Dermis microvascular lymphatic vessel endothelial cell (primary cell): ENCODE measurements at places on chromosomes 16 and 17.
A peak's percentile ranks its signal among the peaks of the same experiment; 100 is the strongest.

DNA sequence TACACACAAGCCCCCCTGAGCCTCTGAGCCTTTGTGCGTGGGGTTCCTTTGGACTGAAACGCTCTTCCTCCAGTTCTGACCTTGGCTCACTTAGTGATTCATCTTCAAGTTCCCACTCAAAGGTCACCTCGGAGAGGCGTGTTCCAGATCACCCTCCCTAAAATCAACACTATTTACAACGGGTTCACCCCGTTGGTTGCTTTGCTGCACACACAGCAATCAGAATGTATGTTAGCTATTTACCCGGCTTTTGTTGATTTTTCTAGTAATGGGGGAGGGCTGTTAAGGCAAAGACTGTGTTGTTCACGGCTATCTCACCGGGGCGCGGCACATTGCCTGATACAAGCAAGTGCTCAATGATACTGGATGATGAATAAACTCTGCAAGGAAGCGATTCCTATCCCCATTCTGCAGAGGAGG is 977 bp downstream of the NAGPA start:
- DNase-seq = no peak

DNA sequence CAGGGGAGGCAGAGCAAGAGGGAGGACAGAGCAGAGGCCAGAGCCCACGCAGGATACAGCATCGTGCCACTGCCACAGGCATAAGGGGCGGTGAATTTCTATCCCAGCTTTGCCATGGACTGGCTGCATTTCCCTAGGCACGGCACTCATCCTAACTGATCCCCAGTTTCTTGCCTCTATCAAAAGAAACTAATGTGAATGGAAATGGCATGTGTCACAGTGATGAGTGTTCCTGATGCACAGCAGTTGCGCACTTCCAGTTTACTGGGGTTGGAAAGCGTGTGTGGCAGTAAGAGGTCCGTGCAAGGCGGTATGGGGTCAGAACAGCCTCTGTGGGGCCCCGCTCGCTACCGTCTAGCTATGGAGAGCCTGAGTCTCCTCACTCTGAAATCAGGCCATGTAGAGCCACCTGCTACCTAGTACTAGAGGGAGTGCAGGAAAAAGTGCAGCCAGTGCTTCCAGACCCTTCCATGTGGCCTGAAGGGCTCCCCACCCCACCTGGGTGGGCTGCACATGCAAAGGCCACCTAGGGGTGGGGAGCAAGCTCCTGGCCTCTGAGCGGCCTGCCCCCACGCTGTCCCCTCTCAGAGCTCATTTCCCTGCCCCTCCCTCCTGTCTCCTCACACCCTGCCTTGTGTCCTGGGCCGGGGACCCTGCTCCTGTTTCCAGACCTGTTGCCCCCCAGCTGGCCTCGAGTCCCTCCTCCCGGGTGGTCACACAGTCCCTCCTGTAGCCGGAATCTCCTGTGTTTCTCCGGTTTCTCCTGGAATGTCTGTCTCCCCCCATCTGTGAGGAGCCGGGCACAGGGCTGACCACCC is 5.0 kb upstream of the KCNJ18 start:
- no peak for DNase-seq

GRCh38 chr16:80580109-80580832 is 39.5 kb downstream of the DYNLRB2 start:
- DNase-seq = no peak

DNA sequence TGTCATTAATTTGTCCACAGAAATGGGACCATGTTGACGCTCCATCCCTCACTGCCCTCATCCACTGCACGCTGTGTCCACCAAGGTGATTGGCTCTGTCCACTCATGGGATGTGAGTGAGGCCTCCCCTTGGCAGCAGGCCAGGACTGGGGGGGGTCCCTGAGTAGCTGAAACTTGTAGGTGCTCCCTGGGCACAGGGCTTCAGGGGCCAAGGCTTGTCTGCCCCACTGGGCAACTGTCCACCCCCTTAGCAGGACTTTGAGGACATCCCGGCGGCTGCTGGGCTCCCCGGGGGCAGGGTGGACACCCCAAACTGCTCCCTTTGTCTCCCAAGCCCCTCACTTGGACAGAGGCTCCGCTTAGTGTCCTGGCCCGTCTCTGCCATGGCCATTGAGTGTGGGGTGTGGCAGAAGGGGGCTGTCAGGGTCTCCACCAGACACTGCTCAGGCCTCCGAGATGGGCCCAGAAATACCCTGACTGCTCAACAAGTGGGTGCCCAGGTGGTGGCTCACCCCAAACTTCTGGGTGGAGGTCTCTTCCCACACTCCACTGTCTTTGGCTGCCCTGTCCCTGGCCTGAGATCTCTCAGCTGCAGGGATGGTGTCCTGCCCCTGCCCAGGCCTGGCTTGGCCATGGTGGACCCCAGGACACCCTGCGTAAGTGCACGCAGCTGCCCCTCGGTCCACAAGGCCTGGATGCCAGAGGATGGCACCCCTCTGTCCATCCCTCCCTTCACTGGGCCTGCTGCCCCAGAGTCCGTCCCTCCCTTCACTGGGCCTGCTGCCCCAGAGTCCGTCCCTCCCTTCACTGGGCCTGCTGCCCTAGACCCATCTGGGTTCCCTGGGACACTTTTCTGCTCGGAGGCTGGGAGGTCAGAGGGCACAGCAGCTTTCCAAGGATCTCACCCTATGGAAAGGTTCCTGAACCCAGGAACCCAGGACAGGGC is 2.9 kb upstream of the RAB40C start:
- no peak for DNase-seq

DNA sequence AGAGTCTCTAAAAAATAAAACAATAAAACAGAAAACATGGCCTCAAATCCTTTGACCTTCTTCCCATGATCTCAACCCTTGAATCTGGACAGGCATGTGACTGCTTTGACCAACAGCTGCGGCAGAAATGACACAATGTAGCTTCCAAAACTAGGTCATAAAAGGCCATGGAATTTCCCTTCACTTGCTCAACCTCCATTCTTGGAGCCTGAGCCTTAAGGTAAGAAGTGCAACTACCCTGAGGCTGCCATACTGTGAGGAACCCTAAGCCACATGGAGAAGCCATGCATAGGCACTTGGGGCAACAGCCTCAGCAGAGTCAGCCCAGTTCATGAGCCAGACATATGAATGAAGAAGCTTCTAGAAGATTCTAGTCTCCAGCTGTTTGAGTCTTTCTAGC is 75.7 kb upstream of the BRD7 start:
- DNase-seq = no peak

DNA sequence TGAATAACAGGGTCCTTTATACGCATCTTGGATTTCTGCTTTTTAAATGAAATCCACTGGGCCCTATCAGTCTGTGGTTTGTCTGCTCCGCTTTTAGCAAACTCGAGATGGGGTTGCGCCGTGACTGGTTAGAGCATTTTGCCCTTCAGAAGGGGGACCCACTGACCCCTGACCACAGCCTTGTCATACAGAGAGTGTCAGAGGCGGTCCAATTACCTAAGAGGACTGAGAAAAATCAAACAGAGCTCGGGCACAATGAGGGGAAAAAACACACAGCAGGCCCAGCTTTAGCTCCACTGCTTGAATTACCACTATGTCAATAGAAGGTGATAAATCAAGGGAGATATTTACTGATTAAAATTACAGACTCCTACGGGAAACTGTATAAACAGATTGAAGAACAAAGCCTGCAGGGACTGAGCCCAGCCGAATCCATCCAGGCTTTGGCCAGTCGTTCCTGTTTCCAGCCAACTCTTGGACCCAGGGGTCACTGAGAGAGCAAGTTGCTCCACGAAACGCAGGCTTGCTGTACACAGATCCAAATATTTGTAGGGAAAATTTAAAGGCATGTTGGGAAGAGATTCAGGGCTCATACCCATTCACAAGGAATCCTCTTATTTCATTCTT is 131.9 kb upstream of the ZFHX3 start:
- DNase-seq = no peak

GRCh38 chr16:117379-118365 is 20.8 kb downstream of the NPRL3 start:
- peak; percentile 58 for DNase-seq

- DNase-seq = no peak
Observed at GRCh38 chr17:41663451-41664171, 25.1 kb upstream of the EIF1 start.

DNA sequence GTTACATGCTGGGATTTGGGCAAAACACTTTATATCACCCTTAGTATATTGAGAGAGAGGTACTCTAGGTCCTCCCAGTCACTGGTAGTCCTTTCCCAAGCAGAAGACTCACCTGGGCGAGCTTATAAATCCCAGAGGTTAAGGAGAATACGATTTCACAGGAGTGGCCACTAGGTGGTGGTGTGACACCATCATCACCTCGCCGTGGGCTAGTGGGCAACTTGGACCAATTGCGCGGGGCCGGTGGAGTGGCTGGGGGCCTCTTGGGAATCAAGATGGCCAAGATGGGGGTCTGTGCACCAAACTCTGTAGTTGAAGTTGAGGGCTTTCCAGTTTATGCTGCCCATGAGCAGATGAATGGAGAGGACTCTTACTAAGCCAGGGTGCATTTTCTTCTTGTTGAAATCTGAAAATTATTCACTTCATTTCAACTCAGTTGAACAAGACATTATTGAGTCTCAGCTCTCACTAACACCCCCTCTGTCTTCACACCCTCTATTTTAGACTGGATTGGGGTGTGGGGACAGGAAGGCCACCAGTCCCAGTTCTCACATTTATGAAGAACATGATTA is 38.2 kb upstream of the PIRT start:
- peak; percentile 49 for DNase-seq

DNA sequence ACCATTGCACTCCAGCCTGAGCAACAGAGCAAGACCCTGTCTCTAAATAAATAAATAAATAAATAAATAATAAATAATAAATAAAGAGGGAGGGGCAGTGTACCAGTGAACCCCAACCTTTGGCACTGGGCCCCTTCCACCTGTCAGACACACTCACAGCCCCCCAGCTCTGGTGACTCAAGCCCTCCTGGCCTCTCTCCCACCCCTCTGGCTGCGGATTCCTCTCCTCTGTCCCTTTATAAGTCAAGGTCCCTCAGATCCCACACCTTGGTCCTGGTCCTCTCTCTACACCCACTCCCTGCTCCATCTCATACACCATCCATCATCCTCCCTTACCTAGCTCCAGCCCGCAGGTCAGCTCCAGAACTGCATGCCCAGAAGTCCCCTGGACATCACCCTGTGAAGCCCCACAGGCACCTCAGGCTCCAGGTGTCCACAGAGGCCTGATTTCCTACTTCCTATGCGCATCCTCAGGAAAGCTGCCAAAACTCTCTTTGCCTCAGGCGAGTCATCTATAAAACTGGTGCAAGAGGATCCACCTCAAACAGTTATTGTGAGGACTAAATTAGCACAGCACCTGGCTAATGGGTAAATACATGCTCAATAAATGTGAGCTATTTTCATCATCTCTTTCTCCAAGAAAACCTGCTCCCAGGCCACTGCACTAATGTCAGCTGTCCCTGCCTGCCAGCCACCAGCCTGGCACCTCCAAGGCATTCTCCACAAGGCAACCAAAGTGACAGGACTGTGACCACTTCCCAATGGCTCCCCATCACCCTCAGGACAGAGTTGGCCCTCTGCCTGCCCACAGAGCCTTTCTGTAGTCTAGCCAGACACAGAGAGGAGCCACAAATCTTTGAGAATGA is 46.8 kb downstream of the BEAN1 start:
- DNase-seq = no peak

- DNase-seq = no peak
Observed at GRCh38 chr16:85393674-85394451, 219.3 kb upstream of the GSE1 start.

- peak; percentile 71 for DNase-seq
Observed at GRCh38 chr17:81513372-81513752, 763 bp upstream of the ACTG1 start.

DNA sequence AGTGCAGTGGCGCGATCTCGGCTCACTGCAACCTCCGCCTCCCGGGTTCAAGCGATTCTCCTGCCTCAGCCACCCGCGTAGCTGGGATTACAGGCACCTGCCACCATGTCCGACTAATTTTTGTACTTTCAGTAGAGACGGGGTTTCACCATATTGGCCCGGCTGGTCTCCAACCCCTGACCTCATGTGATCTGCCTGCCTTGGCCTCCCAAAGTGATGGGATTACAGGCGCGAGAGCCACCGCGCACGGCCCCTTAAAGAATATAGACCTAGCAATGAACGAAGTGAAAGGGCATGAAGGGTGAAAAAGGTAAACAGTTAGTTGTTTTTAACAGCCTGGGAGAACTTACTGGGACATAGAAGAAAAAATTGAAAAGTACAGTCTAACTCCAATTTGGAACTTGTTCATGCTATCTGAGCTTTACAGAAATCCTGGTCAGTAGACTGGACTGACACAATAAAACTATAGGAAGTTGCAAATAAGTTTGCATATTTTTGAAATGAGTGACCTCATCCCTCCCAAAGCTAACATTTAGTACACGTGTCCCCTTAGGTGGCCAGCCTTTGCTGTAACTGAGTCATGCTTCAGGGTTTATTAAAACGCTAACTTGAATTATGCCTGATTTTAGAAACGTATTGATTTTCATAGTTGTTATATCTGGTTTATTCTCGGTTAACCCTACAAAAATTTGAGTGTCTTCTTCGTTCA is 1.8 kb downstream of the COG1 start:
- DNase-seq = no peak

DNA sequence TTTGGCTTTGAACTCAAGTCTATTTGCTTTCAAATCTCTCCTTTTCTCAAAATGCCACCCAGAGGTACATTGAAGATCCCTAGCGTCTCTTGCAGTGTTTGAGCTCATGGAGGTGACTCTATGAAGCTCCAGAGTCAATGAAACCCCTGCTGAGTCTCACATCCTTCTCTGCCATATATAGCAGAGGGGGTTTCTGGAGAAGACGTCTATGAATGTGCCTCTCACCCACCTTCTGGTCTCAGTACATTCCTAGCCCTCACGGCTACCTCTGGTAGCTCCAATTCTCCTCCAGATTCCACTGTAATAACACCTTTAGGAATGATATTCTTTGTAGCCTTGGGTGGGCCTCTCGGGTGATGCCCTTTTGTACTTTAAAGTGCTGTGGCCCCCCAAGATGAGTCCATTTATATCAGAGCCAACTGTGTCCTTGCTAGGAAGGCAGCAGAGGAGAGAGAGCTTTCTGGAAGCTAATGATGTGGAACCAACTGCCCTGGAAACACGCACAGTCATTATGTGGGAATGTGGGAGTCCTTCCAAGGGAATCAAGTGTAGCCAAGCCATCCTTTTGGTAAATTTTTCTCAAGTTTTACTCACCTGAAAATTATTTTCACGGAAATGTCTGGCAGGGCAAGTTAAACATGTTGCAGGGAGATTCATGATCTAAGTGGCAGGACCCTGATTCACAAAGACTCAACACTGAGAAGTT is 123.4 kb downstream of the ASIC2 start:
- DNase-seq = no peak

GRCh38 chr17:61309362-61310256 is 90.0 kb upstream of the TBX2 start:
- DNase-seq = no peak
